ENCODE measurements at places on chromosomes 16 and 17.

DNA sequence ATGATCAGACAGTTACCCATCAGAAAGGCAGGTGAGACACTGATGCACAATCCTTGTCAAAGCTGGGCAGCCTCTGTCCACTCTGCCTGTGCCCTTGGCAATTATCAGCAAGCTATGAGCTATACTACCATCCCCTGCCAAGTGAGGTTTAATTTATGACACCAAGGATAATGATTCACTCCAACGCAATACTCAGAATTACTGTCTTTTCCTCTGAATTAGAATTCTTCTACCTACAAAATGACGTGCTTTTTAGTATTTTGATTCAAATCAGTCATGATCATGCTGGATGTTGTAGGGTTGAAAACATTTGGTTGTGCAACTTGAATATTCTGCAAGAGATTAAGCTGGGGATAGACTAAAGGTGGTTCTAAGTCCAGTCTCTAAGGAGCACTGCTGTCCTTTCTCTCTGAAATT lies 116.8 kb upstream of the SOX9 start:
- DNase-seq, result no peak

- DNase-seq, result peak; percentile 69
Measured at GRCh38 chr17:83185023-83186002, 105.9 kb downstream of the METRNL start.

DNA sequence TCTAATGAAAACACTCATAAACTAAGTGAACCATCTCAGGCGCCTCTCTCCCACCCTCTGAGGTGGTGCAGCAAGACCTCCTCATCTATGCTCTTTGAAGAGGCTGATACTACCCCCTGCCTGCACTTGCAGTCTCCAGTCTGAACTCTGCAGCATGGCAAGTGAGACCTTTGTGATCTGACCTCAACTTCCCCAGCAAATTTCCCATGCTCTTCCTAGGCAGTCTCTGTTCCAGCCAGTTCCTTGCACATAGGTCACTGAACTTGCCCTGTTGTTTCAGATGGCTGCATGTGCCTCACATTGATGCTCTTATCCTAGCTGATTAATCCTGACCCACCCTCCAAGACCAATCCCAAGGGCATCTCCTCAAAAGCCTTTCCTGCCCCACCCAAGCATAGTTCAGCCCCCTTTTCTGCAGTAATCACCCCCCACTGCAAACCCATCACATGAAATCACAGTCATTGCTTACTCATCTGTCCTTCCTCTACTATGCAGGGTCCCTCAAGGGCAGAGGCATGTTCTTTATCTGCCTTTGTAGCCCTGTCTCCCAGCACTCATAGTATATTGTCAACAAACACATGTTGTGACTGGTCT lies 42.0 kb downstream of the TBX21 start:
- no peak for DNase-seq

- DNase-seq, result no peak
Measured at GRCh38 chr16:3546986-3547682, 30.1 kb downstream of the NLRC3 start.

DNA sequence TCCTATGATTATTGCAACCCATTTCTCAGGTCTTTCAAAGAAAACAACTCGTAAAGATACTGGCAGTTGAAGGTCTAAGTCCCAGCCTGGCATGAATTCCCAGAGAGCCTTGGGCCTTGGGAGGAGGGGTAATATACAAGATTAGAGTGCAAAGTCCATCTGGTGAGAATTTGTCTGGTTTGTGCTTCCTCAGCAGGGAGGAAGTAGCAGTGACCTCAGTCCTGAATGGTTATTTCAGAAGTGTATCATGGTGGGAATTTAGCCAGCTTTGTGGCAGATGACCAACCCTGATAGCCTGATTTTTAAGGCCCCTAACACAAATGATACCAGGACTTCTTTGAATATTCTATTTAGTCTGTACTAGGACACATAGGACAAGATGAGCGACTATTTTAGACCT lies 151.2 kb upstream of the TBX2 start:
- DNase-seq, result no peak

DNA sequence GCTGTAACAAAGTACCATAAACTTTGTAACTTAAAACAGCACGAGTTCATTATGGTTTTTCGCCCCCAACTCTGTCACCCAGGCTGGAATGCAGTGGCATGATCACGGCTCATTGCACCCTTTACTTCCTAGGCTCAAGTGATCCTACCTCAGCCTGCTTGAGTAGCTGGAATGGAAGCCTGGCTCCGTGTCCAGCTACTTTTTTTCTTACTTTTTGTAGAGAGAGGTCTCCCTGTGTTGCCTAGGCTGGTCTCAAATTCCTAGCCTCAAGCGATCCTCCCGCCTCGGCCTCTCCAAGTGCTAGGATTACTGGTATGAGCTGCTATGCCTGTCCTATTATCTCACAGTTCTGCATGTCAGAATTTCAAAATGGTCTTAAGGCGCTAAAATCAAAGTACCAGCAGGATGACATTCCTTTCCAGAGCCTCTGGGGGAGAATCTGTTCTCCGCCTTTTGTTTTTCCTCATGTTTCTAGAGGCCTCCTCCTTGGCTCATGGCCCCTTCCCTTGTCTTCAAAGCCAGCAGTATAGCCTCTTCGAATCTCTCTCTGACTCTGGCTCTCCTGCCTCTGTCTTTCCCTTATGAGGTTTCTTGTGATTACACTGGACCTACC lies 10.1 kb upstream of the PRM1 start:
- DNase-seq, result no peak

Data from posterior vena cava (tissue), 2 donors.